Kidney glomerular epithelial cell (primary cell): ENCODE measurements at places on chromosomes 5 and 9.

DNA sequence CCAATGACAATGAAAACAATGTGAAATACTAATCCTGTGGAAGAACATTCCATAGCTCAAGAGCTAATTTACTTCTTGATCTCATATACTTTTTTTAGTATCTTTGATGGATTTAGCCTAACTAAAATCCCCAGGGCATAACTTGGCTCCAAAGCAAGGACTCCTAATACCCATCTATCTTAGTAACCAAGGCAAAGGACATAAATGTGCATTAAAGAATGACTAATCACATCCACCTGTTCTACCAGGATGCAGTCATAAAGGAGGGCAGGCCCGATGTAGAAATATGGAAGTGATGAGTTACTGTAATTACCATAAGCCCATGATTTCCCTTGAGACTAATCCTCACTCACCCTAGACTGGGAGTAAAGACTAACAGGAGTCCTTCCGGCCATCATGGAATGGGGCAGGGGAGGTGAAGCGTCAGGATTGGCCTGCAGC lies 56.9 kb downstream of the KIF24 start:
- DNase-seq = no peak

DNA sequence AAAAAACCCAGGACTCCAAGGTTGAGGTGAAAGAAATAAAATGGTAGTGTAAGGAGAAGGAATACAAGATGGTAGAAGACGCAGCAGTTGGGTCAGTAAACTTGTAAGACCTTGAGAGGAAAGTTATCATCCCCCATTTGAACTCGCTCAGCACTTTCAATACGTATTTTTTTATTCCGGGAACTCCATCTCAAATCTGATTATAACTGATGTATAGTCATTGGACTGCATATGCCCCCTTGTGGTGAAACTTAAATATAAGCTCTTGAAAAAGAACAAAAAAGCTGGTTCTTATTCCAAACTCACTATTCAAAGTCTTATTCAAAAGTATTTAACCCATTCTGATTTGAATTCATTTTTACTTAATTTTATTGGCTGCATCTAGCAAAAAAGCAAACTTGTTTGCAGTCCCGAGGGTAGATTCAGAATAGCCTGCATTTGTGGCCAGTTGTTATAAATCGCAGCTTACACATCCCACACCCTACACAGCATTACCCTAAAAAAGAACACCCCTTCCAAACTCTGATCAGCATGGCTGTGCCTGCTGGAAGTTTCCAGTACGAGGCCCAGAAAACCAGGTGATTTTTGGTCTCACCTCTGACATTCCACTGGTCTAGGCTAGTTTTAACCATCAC lies 118.0 kb downstream of the ESM1 start:
- peak; percentile 61 for DNase-seq

DNA sequence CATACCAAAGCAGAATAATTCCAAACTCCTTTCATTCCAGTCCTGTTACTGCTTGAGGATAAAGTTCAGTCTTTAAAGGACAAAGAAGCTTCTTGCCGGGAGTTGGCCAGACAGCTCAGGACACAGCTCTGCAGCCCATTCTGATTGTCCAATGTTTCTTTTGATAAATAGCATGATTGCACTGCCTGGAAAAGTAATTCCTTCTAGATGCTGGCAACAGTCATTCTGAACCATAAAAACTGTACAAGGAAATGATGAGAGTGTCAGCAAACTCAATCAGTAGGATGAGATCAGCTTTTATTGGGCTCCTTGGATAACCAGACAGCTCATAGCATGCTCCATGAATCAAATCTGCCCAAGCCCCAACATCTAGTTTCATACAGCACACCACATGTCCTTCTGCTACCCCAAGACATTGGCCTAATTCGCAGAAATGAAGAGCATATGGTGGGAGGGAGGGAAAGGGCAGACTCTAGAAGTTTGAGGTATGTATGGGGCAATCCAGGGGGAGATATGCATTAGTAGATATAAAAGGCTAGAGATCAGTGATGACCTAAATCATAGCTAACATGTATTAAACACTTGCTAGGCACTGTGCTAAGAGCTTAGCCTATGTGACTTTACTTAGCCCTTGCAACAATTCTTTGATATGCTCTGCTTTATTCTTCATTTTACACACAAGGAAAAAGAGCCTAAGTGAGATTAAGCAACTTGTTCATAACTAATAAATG lies 219.9 kb upstream of the NREP start:
- DNase-seq = no peak

GRCh38 chr5:9054821-9055589 lies 490.9 kb downstream of the SEMA5A start:
- DNase-seq = no peak

DNA sequence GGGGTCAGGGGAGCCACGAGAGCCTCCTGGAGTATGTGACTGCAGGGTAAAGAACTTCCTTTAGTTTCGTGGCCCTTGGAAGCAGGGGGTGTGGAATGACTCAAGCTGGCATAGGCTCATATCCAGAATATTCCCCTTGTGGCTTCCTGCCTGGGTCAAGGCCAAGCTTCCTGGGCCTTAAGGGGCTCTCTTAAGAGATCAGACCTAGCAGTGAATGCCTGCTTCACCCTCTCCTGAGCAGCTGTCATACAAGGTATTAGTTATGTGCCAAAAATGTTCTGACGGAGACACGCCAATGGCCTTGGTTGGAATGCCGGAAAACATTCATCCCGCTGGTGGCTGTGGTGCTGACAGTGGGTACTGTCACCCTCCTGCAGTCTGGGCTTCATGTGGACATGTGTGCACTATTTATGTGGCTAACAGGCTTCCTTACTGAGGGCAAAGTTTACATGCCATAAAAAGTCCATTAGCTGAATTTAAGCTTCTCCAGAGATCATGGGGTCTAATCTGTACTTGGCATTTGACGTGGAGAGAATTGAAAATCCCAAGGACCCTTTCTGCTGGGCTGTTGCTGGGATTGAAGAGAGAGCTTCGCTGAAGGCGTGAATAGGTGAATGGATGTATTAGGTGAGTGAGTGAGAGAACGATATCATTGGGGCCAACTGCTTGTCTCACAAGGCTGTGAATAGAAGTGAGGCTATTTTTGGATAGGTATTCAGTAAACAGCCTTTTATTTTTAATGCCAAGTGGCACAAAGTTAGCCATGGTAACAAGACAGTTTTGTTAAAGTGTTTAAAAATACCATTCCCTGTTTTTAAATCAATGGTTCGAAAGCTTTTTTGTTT lies 156.8 kb downstream of the MACROH2A1 start:
- peak; percentile 16 for DNase-seq

DNA sequence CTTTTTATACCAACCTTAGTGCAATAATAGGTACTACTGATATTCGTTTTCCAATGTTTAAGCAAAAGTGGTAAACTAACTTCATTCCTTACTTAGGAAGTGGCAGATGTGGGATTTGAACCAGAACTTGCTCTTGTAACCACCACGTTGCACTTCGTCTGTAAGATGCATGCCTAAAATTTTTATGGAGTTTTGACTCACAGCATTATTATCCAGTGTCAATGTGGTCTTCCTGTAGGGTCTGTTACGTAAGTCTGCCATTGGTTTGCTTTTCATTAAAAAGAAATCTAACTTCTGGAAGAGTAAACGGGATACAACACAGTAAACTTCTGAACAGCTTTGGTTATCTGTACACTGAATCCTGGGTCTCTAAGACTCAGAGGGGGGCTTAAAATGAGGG lies 521.0 kb upstream of the WWC1 start:
- peak; percentile 4 for DNase-seq

DNA sequence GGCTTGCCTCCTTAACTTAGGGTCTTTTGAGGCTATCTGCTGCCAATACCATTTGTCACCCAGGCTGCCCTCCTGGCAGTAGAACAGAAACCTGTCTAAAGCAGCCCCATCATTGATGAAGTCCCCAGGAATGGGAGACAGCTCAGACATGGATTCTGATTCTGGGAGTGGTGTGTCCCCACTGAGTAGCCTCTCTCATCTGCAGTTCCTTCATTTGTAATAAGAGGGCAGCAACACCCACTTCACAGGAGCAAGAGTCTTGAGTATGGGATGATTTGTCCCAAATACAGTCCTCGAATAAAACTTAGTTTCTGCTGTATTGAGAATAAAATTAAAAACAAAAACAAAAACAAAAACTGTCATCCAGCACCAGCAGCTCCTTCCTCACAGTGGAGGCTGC lies 167.6 kb downstream of the ASTN2 start:
- DNase-seq = peak; percentile 2

GRCh38 chr5:79800979-79801827 lies 111.6 kb downstream of the CMYA5 start:
- DNase-seq = no peak

- peak; percentile 80 for DNase-seq
Measured at GRCh38 chr9:119005162-119005561, 364.1 kb downstream of the BRINP1 start.

DNA sequence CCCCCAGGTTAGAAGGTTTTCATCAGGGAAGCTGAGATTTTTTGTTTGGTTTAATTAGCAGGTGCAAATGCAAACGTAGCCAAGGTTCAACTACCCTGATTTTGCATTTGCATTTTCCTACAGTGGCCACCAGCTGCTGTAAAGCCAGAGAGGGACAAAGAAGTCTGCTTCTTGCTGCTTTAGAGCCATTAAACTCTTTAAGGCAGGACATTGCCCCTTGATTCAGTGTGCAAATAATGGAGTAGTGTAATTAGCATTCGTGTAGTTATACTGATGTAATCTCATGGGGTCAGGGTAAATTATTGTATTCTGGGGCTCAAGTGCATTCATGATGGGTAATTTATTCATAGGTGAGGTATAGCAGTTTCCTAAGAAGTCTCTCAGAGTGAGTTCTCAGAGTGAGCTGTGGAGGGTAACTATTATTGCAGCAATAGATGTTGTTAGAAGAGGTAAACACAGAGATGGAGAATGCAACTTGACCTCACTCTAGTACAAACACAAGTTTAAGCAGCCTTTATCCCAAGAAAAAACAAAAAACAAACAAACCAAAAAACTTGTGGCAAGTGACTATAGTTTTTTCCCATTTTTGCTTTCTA lies 526.5 kb downstream of the KIF4B start:
- no peak for DNase-seq

GRCh38 chr5:172618574-172619365 lies 22.3 kb upstream of the NEURL1B start:
- DNase-seq = no peak

- no peak for DNase-seq
Measured at GRCh38 chr5:135741040-135741439, 93.4 kb upstream of the SLC25A48 start.
